ENCODE measurements at places on chromosomes 4 and X.

GRCh38 chr4:173174594-173175012 lies 6.0 kb downstream of the GALNT7 start:
- DNase-seq, result no peak

DNA sequence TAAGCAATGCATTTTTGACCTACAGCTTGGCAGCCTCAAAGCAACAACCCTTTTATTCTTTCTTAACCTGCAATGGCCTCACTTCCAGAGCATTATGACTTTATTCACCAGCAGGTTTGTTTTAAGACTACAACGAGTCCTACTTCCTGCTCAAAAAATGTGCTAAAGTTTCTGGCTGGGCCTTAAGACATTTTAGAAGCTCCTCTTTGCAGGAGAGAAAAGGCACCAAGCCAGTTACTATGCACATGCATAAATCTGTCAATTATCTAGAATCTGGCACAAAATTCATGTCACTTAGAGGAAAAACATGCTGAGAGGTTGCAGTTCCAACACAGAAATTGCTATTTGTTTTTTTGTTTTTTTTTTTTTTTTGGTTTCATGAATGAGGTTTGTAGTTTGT lies 223.0 kb upstream of the EPHA5 start:
- DNase-seq, result no peak

DNA sequence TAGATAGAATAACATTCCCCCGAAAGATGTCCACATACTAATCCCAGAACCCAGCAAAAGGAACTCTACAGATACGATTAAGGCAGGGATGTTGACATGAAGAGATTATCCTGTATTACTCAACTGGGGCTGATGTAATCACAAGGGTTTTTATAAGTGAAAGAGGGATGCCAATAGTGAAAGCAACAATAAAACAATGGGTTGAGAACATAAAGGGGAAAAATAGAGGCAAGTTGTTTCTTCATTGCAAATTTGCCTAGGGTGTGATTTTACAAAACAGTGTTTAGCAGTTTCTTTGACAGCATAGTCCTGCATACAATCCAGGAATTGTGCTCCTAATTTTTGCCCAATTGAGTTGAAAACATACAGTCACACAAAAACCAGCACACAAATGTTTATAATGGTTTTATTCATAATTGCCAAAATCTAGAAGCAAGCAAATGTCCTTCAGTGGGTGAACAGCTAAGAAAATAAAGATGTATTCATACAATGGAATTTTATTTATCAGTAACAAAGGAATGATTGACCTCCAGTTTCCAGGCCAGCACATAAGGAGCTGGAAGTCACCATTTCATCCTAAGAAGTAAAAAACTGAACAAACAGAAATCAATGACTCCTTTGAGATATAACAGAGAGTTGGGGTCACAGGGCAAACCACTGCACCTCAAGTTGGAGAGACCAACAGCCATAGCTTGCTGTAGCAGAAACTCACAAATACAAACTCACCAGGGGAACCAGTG lies 107.2 kb downstream of the CENPC start:
- DNase-seq, result no peak

- no peak for DNase-seq
Measured at GRCh38 chr4:47060561-47060960, 29.2 kb downstream of the GABRB1 start.

DNA sequence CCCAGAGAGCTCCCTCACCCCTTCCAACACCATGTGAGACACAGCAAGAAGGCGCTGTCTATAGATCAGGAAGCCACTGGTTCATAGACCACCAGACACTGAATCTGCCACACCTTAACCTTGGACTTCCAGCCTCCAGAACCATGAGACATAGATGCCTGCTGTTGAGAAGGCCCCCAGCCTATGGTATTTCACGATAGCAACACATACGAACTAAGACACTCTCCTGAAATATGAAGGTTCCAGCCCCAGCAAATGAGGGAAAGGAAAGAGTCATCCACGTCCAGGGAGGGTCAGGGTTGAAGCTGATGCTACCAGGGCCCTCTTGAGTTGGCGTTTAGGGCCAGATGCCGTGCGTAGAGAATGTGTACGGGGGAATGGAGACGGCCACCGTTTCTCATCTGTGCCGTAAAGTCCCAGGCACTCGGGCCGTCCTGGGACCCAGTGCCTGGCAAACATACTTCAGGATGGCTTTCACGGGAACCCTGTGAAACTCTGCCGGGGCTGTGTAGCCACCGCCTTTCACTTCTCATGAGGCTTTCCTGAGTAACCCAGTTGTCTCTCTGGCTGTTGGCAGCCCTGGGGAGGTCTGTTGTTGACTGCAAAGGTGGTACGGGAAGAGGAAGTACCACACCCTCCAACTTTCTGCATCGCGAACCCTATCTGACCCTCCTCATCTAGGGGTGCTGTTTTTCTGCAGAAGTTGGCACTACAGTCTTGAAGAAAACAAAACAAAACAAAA lies 17.7 kb upstream of the P2RY8 start:
- no peak for DNase-seq

DNA sequence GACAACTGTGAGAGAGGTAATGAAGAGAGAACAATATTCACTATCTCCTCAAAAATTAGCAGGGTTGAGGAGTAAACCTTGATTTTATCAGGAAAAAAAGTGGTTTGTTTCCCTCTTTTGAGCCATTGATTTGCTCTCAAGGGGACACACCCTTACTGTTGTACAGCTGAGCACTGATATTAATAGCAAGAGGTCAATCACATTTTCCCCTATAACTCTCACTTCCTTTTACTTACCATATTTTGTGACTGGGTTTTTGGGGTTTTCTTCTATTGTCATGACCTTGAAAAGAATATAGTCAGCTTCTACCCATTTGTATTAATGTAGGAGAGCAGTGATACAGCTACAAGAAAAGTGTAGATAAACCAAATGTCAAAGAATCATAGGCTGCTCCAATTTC lies 70.2 kb upstream of the LONRF3 start:
- no peak for DNase-seq

DNA sequence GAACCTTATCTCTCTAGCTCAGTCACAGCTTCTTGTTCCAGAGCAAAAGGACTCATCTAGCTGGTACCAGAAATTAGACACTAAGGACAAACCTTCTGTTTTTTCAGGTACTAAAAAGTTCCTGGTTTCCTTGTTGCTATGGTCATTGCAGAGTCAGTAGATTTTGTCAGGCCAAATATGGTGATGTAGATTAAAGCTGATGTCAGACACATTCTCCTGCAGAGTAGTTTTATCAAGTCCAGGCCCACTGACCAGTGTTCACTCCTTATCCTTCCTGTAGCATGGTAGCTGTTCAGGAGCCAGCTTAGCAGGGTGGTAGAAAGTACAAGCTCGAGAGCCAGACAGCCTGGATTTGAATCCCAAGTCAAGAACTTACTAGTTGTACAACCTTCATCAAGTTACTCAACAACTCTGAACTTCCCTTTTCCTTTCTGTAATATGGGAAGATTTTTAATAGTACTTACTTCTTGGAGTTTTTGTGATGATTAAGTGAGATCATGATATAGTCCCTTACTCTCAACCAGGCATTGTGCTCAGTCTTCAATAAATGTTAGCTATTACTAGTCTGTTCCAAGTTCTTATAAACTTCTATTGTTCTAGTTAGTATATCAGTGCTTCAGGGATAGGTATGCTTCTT lies 17.9 kb downstream of the OCRL start:
- no peak for DNase-seq

DNA sequence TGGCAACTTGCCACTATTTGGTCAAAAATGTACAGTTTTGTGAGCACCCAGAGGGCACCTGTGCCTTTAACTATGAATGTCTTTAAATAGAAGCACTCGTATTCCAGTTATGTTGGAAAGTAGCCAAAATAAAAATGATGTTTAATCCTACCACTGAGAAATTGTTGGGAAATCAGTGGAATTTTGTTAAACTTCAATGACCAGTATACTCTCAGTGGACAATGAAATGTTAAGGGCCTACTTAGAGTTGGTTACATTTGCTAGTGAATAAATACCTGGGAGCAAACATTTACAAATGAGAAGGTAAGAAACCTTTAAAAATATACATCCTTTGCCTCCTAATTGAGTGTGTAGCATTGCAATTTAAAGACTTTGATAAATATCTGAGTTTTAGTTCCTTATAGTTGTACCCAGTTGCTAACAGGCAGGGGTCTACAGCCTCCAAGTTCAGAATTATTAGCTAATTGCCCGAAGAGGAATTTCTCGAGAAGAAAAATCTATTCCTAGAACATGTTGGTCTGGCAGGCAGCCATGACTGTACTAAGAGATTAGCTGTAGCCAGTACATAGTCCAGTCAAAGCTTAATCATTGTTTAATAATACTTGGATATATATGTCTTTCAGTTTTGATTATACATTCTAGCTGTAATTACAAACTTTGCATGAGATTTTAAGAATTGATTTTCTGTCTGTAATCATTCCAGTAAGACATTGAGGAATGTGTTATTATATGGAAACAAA lies 93.2 kb downstream of the IL1RAPL2 start:
- no peak for DNase-seq

GRCh38 chr4:100146756-100147155 lies 43.5 kb downstream of the DDIT4L start:
- DNase-seq, result no peak

DNA sequence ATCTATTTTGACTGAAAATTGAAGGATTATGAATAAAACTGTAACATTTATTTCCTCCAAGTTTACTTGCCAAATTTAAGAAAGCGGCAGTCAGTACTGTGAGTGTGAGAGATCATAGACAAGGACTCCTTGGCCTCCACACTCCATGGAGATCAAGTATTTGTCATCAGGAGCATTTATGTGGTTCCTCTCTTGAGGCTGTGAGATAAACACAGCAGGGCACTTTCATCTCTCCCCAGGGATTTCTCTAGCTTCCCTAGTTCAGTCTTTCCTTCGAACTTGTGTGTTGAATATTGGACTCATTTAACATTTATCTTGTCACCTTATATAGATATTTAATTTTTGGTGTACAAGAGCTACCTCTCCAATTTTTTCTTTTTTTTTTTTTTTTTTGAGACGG lies 40.8 kb downstream of the PDE5A start:
- no peak for DNase-seq

DNA sequence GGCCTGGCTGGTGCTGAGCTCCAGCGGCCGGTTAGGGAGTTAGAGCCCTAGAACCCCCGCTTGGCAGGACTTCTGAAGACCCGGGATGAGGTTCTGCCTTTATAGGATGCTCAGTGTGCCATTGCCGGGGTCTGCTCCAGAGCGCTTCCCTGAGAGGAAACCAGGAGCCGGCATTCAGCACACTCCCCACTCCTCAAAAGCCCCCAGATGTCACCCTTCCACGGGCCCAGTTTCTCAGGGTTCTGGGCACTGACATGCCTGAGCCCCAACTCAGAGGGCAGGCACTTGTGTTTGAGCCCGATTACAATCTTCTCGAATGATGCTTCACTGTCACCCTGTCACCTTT lies 6.5 kb downstream of the NKX3-2 start:
- no peak for DNase-seq

- no peak for DNase-seq
Measured at GRCh38 chrX:131059246-131059645, 1.1 kb downstream of the ARHGAP36 start.

GRCh38 chrX:9257718-9258420 lies 207.0 kb upstream of the TBL1X start:
- DNase-seq, result no peak

- DNase-seq, result no peak
Measured at GRCh38 chr4:95255396-95256107, 293.2 kb downstream of the UNC5C start.

DNA sequence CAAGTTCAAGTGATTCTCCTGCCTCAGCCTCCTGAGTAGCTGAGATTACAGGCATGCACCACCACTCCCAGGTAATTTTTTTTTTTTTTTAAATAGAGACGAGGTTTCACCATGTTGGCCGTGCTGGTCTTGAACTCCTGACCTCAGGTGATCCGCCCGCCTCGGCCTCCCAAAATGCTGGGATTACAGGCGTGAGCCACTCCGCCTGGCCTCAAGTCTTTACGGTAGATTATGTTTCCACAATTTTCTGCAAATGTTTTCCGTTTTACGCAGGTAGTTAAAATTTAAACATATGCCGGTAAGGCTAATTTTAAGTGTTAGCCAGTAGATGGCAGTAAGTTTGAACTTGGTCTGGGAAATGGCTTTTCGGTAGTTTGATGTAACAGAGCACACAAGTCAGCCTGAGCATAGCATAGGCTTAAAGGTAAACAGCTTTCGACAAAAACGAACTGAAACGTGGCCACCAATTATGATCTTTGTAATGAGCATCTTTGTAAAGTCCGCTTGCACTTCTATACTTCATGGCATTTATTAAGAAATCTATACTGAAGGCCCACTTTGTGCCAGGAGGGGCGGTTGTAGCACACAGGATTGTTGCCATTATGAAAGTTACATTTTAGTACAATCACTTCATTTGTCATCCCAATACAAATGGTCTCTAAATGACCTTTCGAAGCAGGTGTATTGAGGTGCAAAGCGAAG lies 31.1 kb downstream of the CCKAR start:
- no peak for DNase-seq

GRCh38 chr4:19557161-19557560 lies 694.5 kb upstream of the SLIT2 start:
- DNase-seq, result no peak

DNA sequence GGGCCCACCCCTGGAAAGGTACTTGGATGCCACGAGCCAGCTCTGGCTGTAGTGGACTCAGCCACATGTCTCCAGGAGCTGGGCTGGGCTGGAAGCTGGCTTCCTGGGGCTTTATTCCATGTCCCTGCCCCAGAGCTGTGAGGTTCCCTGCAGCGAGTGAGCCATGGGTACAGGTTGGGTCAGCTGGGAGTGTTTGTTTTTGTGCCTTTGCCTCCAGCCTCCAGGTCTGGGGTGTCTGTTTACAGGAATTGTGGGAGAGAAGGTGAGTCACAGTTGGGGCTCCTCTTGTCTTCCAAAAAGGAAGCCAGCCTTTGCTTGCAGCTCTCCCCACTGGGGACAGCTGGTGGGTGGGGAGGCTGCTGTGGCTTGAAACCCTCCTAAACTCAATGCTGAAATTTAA lies 21.5 kb downstream of the SORCS2 start:
- no peak for DNase-seq

GRCh38 chr4:7759216-7759615 lies 180.4 kb downstream of the AFAP1 start:
- DNase-seq, result no peak

- no peak for DNase-seq
Measured at GRCh38 chrX:101171883-101172400, 47.6 kb upstream of the DRP2 start.

DNA sequence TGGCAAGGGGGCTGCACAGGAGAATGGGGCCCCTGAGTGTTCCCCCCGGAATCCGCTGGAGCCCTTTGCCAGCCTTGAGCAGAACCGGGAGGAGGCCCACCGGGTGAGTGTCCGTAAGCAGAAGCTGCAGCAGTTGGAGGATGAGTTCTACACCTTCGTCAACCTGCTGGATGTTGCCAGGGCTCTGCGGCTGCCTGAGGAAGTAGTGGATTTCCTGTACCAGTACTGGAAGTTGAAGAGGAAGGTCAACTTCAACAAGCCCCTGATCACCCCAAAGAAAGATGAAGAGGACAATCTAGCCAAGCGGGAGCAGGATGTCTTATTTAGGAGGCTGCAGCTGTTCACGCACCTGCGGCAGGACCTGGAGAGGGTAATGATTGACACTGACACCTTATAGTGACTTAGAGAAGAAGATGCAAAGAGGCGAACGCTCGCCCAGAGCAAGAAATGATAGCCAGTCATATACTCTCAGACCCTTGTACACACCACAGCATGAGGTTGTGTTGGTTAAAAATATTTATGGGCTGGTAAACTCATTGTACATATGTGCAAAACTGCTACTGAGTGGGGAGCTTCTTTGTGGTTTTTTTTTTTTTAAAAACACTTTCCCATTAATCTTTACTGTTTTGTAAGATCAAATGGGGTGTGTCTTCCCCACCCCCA lies 52.5 kb downstream of the JADE1 start:
- DNase-seq, result no peak

- DNase-seq, result no peak
Measured at GRCh38 chr4:40874901-40875300, 125.1 kb downstream of the NSUN7 start.

All from stimulated activated CD8-positive, alpha-beta memory T cell treated with anti-CD3 and anti-CD28 coated beads, Interleukin-4, amount 100 ng/mL, for 1 hour (primary cell).